Smooth muscle cell of the umbilical artery (primary cell): ENCODE measurements at places on chromosomes 16 and 17. TPM values are rescaled to one million over a fixed set of nuclear protein-coding genes. Genes with fewer than 3 reads are reported as not detected.

The KRTAP4-5 gene
- total RNA-seq: not detected in 2 replicates

The ICAM2 gene
- 2.1 and 4.2 TPM in 2 replicates for total RNA-seq

The SPNS3 gene
- total RNA-seq: not detected in 2 replicates

The ZFPM1 gene
- 3.9 and 6.0 TPM in 2 replicates for total RNA-seq

The DNAH9 gene
- total RNA-seq: not detected in 2 replicates

The LIMD2 gene
- total RNA-seq: 7.4 and 16.4 TPM in 2 replicates

The HOXB4 gene
- total RNA-seq: 1.2 and 1.8 TPM in 2 replicates

The OR2C1 gene
- total RNA-seq: under 0.01 and 0.14 TPM in 2 replicates

The KRTAP17-1 gene
- total RNA-seq: not detected in 2 replicates

The MT3 gene
- not detected in 2 replicates for total RNA-seq

The KRT12 gene
- total RNA-seq: not detected in 2 replicates

The LAT gene
- total RNA-seq: 0.30 and 1.5 TPM in 2 replicates

The TP53TG3B gene
- total RNA-seq: not detected in 2 replicates

The CRYM gene
- total RNA-seq: 0.51 TPM in 1 of 2 replicates, not detected in the other

The MYO15B gene
- total RNA-seq: 3.3 and 4.2 TPM in 2 replicates

The CLEC18B gene
- total RNA-seq: 0.92 and 3.9 TPM in 2 replicates

The MMP15 gene
- total RNA-seq: 10.1 and 14.8 TPM in 2 replicates

The ANKS3 gene
- total RNA-seq: 32.8 and 33.3 TPM in 2 replicates

The GFAP gene
- total RNA-seq: 1.5 and 2.0 TPM in 2 replicates

The HOXB7 gene
- 3.3 and 3.4 TPM in 2 replicates for total RNA-seq
